ENCODE measurements at places on chromosomes 13 and 19.

DNA sequence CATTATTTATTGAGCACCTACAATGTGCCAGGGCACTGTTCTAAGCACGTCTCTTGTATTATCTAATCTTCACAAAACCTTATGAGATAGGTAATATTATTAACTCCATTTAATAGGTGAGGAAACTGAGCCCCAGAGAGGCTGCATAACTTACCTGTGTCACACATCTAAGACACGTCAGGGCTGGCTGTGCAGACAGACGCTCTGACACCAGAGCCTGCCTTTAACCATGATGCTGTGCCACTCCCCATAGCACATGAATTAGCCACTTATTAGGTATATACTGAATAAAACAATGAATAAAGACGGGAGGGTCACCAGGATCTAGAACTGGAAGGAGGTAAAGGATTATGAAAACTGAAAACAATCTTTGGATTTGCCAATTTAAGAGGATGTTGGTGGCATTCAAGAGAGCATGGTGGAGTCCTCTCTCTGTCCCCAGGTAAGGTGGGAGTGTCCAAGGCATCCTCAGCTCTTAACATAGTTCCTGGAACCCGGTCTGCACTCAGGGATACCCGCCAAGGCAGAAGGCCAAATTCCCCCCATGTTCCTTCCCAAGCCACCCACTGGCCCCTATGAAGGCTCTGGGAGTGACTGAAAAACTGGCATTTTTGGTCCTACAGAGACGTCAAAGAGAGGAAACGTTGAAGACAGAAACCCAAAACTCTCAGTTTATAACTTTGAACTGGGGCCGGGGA lies 479.7 kb downstream of the FOXO1 start:
- DNase-seq = no peak

GRCh38 chr13:78806457-78806856 lies 147.5 kb upstream of the OBI1 start:
- no peak for DNase-seq

- DNase-seq = no peak
Measured at GRCh38 chr13:40151673-40152072, 496.2 kb downstream of the COG6 start.

- DNase-seq = no peak
Measured at GRCh38 chr13:74838096-74838495, 643.9 kb downstream of the TBC1D4 start.

- DNase-seq = no peak
Measured at GRCh38 chr13:68872338-68872737, 1235.3 kb upstream of the ATXN8OS start.

DNA sequence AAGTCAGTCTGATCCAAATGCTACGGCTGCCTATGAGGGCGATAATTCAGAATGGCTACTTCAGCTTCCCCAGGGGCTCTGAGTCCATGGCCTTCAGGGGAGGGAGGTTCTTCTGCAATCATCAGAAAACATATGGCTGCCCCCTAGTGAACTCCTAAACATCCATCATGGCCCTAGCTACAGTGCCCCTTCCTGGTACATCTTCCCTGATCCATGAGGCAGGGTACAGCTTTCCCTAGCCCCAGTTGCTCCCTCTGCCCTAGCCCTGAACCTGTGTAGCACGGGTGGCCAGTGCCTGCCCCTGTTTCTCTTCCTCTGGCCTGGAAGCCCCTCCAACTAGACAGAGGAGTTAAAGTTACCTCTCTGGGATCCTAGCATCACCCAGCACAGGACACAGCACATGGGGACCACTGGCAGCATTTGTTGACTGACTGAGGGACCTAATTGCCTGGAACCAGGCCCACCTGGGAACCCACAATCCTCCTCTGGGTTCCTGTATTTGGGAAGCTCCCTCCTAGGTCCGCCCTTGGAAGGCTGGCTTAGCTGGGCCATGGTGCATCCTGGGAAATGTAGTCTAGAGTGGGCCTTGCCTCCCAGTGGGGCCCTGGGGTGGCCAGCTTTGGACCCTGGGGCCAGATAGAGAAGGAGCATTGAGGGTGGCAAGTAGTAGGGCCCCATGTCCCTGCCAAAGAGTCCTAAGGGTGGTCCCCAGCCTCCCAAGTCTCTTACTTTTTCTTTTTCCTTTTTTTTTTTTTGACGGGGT lies 17.7 kb upstream of the SEMA6B start:
- no peak for DNase-seq

- DNase-seq = no peak
Measured at GRCh38 chr13:112885782-112886268, 83.2 kb upstream of the MCF2L start.

DNA sequence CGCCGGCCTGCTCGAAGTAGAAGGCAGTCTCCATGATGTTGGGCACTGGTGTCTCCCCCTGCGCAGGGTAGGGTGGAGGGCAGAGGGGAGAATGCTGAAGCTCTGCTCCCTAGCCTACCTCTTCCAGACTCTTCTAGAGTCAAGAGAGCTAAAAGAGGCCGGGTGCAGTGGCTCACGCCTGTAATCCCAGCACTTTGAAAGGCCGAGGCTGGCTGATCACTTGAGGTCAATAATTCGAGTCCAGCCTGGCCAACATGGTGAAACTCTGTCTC lies 10.2 kb downstream of the RSPH6A start:
- no peak for DNase-seq

DNA sequence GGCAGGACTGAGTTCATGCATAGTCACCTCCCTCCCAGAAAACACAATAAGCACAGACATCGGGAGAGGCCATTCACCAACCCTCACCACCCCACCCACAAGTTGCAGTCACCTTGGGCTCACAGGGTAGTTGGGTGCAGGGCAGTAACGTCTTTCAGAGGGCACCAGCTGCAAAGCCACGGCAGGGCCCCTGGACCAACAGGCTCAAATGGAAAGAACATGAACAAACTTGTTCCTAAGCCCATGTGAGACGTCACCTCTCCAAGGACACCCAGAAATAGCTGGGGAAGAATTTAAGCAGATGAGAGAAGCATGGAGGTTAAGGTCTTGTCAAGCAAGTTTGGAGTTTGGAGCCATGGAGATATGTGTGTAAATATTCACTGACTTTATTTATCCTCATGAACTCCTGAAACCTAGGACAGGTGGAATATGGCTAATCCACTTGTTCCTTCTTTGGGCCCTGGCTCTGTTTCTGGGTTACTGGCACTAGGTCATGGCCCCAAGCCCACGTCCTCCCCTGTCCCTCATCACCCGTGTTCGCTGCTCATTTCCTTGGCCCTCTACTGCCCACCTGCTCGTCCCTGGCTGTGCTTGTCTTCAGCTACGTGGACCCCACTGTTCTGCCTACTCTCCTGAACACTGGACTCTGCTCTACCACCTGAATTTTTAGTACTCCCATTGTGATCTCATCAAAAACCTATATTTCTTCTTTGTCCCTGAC lies 40.4 kb downstream of the SACS start:
- DNase-seq = no peak

- no peak for DNase-seq
Measured at GRCh38 chr13:100506154-100506553, 82.4 kb downstream of the GGACT start.

GRCh38 chr13:70424928-70425327 lies 316.7 kb upstream of the KLHL1 start:
- no peak for DNase-seq

DNA sequence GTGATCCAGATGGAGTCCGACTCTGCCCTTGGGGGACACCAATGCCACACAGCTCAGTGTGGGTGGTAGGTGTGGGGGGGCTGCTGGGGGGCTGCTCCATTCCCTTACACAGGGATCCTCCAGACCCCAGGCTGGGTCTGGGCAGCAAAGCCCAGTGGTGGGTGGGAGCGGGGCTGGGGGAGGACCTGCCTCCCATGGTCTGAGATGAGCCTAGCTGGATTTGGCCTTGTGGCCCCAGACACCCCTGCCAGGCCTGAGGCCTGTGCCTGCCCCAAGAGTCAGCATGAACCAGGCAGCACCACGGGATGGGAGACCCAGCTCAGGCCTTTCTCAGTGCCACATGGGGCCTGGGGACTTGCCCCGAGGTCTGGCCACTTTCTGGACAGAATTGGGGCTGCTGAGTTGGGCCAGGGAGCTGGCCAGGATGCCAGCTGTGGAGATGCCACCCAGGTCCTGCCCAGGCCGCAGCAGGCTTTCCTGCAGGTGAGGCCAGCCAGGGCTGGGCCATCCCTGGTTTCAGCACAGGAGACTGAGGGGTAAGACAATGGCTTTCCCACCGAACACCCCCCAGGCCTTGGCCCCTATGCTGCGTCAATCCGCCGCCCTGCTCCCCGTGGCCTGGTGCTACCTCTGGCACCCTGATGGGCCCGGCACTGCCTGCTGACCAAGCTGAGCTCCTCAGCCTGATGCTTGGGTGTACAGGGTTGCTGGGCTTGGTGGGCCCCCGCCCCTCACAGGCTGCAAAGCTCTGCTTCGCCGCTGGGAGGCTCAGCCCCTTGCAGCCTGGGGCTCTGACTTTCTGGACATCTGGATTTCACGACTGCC lies 24.2 kb downstream of the CEBPG start:
- no peak for DNase-seq

GRCh38 chr19:17841810-17842662 lies 5.7 kb downstream of the JAK3 start:
- no peak for DNase-seq

DNA sequence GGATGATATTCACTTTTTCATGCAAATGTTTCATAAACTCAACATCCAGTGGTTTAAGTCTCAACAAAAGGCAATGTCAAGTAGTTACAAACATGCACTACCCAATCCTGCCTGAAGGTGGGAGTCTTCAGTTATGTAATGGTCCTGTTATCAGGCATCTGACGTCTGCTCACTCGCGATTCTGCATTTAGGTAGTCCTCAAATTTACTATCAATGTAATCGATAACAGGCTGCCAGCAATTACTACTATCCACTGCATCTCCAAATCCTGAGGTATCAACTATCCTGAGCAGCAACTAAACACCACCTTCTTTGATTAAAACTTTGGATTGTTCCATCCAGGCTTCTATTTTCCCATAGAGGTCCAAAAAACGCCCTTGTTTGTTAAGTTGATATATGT lies 51.2 kb downstream of the NLRP12 start:
- DNase-seq = peak; percentile 53

- DNase-seq = no peak
Measured at GRCh38 chr19:3682741-3683404, 17.4 kb downstream of the PIP5K1C start.

Data from HL-60 (cell line).